H1 (cell line): ENCODE measurements at places on chromosomes 7 and 10. TPM values are rescaled to one million over a fixed set of nuclear protein-coding genes. Genes with fewer than 3 reads are reported as not detected.

- DNase-seq: no peak
- no peaks in the 10 kb centered on the region for H3K27me3 ChIP-seq
- no peak overlapping the region for H3K4me3 ChIP-seq
- no peaks in the 10 kb centered on the region for H3K36me3 ChIP-seq
- H3K27ac ChIP-seq: no peak overlapping the region
These were observed 57.5 kb downstream of the RBM20 start for GRCh38 chr10:110701617-110701971.

DNA sequence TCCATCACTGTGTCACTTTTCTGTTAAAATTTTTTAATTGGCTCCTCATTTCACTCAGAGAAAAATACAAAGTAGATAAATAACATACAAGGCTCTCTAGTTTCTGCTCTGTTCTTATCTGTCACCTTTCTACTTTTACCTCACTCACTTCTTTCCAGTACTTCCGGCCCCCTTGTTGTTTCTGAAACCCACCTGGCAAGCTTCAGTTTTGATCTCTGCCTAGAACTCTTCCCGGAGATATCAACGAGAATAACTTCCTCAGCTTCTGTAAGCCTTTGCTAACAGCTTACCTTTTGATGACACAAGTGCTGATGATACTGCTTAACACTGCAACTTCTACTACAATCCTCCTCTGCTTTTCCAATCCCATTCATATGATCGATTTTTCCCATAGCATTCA lies 566.2 kb downstream of the PCDH15 start:
- H3K36me3 ChIP-seq: 0 out of 2 replicates have a peak, but pooled peaks cover 3% of the 10 kb centered on the region
- H3K27me3 ChIP-seq: no peaks in the 10 kb centered on the region
- no peak for DNase-seq
- H3K4me3 ChIP-seq: no peak overlapping the region
- H3K4me1 ChIP-seq: no peaks in the 10 kb centered on the region
- H3K27ac ChIP-seq: no peak overlapping the region

GRCh38 chr10:118725886-118726500 lies 28.8 kb downstream of the CACUL1 start:
- H3K27ac ChIP-seq: no peak overlapping the region
- DNase-seq: no peak
- H3K27me3 ChIP-seq: no peaks in the 10 kb centered on the region
- H3K4me1 ChIP-seq: no peaks in the 10 kb centered on the region; the same call in 1 of the 2 replicates
- no peaks in the 10 kb centered on the region for H3K36me3 ChIP-seq

DNA sequence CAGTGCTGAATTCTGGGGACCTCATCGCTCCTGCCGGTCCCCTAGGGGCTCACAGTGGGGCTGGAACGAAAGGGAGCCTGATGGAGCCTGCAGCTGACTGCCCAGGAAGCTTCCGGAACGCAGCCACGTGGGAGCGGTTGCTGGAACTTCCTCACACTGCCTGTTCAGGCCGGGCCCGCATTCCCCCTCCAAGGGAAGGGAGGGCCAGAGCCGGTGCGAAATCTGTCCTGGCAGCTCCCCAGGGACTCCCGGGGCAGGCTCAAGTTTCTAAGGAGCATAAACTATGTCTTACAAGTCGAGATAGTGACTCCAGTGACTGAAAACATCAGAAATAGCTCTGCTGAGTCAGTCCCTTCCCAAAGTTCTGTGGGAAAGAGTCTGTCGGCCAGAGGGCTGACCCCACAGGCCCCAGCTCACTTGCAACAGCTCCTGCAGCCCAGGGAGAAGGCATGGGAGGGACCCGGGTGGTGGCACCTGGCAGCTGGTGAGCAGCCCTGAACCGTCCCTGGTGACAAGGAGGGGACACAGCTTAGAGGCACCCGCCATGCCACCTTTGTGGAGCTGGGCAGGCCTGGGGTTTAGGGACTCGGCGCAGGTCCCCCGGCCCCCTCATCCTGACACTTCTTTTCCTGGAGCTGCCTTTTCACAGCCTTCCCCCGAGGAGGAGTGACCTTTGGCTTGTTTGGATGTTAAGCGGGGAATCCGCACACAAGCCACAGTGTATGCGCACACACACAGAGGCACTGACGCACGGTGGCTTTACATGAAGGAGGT lies 47.6 kb downstream of the PDGFA start:
- DNase-seq: no peak
- no peaks in the 10 kb centered on the region for H3K27me3 ChIP-seq
- H3K27ac ChIP-seq: no peak overlapping the region
- H3K36me3 ChIP-seq: no peaks in the 10 kb centered on the region

- no peak overlapping the region for H3K4me3 ChIP-seq
- no peaks in the 10 kb centered on the region for H3K36me3 ChIP-seq
- no peaks in the 10 kb centered on the region; the same call in none of the 2 replicates for H3K4me1 ChIP-seq
- no peak for DNase-seq
These were observed 15.6 kb upstream of the REEP3 start for GRCh38 chr10:63505562-63505961.

GRCh38 chr7:46932306-46932675 lies 649.6 kb downstream of the TNS3 start:
- H3K27me3 ChIP-seq: no peaks in the 10 kb centered on the region
- H3K4me1 ChIP-seq: no peaks in the 10 kb centered on the region
- DNase-seq: no peak
- H3K27ac ChIP-seq: no peak overlapping the region

GRCh38 chr10:110817614-110818013 lies 54.1 kb upstream of the PDCD4 start:
- no peaks in the 10 kb centered on the region for H3K36me3 ChIP-seq
- peaks cover 7% of the 10 kb centered on the region; the same call in 1 of the 2 replicates for H3K4me1 ChIP-seq
- DNase-seq: no peak
- H3K27me3 ChIP-seq: no peaks in the 10 kb centered on the region

DNA sequence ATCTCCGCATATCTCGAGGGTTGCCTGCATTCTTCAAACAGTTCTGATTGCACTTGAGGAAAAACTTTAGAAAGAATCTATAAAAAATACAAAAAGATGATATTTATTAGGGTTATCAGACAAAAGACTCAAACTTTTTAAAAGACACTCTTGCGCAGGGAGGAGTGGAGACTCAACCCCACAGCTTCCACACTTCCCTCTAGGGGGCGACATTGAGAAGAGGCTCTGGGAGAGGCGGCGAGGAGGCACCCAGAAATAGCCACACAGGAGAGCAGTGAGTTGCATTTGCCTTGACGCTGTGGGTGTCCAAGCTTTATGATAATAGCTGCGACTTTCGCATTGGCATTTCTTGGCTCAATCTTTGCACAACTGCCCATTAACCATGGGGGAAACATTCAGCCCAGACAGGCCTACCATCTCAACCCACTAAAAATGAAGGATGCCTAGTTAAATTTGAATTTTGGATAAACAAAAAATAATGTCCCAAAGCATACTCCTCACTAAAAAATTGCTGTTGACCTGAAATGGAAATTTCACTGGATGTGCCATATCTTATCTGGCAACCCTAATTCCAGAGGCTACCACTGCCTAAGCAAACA lies 86.2 kb downstream of the EBF3 start:
- H3K4me3 ChIP-seq: no peak overlapping the region
- DNase-seq: no peak
- H3K27ac ChIP-seq: no peak overlapping the region
- no peaks in the 10 kb centered on the region for H3K4me1 ChIP-seq
- no peaks in the 10 kb centered on the region for H3K36me3 ChIP-seq

GRCh38 chr10:129021594-129022304 lies 445.3 kb upstream of the MGMT start:
- no peaks in the 10 kb centered on the region for H3K27me3 ChIP-seq
- no peaks in the 10 kb centered on the region; the same call in 1 of the 2 replicates for H3K4me1 ChIP-seq
- no peak overlapping the region for H3K4me3 ChIP-seq
- H3K27ac ChIP-seq: no peak overlapping the region
- no peaks in the 10 kb centered on the region for H3K36me3 ChIP-seq
- DNase-seq: no peak

DNA sequence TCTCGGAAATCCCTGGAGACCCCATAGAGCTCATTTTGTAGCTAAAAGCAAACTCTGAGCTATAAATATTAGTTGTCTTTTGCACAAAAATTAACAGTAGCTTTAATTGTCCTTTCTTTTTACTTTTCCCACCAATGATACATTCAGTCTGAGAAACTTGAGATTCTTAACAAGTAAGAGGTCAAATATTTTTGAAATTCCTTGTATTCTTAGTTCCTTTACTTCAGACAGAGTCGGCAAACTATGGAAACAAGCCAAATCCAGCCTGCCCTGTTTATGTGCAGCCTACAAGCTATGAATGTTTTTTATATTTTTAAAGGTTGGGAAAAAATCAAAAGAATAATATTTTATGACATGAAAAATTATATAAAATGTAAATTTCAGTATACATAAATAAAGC lies 146.6 kb downstream of the CTNNA3 start:
- H3K36me3 ChIP-seq: no peaks in the 10 kb centered on the region
- no peaks in the 10 kb centered on the region for H3K4me1 ChIP-seq
- H3K4me3 ChIP-seq: no peak overlapping the region
- H3K27ac ChIP-seq: no peak overlapping the region
- no peak for DNase-seq
- no peaks in the 10 kb centered on the region for H3K27me3 ChIP-seq

GRCh38 chr7:150951521-150951920 lies 26.6 kb downstream of the KCNH2 start:
- H3K27ac ChIP-seq: no peak overlapping the region
- H3K27me3 ChIP-seq: peaks cover 12% of the 10 kb centered on the region
- no peaks in the 10 kb centered on the region for H3K36me3 ChIP-seq
- no peak for DNase-seq
- no peak overlapping the region for H3K4me3 ChIP-seq
- H3K4me1 ChIP-seq: no peaks in the 10 kb centered on the region

DNA sequence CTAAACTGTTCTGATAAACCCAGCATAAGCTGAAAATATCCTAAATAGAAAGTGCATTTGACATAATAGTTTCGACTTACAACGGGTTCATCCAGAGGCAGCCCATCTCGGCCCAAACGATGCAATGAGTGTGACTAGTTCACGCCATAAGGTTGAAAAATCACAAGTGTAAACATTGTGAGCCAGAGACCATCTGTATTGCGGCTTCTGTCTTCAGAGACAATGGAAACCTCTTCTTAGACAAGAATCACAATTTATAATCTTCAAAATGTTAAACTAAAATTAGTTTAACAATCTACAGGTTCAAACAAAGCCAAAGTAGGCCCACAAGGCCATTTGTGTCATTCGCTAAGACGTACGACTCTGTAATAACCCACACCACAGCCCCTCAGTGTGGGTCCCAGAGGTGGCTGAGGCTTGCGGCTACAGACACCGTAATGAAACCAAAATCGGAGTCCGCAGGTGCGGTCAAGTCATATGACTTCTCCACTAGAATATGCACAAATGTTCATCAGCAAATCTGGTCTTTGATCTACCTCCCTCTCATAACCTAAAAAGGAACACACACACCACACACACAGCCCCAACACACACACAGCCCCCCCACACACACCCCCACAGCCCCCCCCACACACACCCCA lies 81.8 kb downstream of the DIP2C start:
- no peak for DNase-seq
- H3K36me3 ChIP-seq: no peaks in the 10 kb centered on the region
- H3K27me3 ChIP-seq: no peaks in the 10 kb centered on the region
- H3K4me1 ChIP-seq: peaks cover 3% of the 10 kb centered on the region; the same call in 1 of the 2 replicates

- H3K36me3 ChIP-seq: no peaks in the 10 kb centered on the region
- no peaks in the 10 kb centered on the region for H3K27me3 ChIP-seq
- DNase-seq: no peak
- H3K4me3 ChIP-seq: no peak overlapping the region
- no peak overlapping the region for H3K27ac ChIP-seq
These were observed 138.9 kb downstream of the JAZF1 start for GRCh38 chr7:28041508-28042314.

DNA sequence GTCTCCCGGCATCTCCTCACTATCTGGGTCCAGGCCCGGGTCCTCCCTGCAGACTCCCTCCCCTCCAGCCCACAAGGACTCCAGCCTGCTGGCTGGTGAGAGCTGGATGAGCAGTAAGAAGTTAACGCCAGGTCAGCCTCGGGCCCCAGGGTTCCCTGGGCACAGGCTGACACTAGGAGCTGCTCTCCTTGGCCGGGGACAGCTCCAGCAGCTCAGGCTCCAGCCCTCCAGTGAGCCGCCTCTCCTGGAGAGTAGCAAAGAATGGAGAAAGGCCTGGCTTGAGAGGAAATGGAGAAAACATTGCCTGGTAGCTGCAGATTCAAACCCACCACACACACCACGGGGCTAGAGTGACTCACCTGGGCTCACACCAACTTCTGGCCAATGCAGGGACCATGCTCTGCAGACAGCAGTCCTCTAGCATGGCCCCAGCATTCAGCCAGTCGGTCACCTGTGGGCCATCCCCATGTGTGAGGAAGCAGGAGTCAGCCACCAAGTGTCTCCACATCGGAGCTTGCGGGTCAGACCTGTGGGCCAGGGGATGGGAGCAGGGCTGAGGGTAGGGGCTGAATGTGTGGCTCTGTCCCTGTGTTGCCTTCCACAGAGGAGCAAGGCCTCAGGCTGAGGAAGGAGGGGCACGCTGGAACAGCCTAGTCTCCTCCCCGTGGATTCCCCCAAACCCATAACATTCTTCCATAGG lies 6.5 kb downstream of the SAP25 start:
- H3K4me3 ChIP-seq: no peak overlapping the region
- no peak overlapping the region for H3K27ac ChIP-seq
- no peak for DNase-seq
- peaks cover 24% of the 10 kb centered on the region for H3K4me1 ChIP-seq
- H3K27me3 ChIP-seq: no peaks in the 10 kb centered on the region

DNA sequence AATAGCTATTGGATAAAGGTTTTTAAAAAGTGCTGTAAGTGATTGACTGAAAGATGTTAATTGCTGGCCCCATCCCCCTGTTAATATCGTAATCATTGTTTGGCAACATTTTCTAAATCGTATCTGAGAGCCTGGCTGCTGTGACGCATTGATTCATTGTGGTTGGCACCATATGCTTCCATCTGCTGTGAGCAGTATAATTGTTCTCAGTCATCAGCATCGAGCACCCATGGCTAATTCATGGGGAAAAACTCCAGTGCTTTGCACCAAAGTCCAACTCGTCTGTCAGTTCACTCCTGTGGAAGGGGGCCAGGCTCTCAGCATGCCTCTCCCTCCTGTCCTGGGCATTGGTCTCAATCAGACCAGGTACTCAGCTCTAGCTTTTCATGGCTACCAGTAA lies 205.2 kb downstream of the STK31 start:
- no peak for DNase-seq
- no peak overlapping the region for H3K27ac ChIP-seq
- no peaks in the 10 kb centered on the region; the same call in 1 of the 2 replicates for H3K36me3 ChIP-seq

H2BK1 gene
- not detected in 2 replicates for polyA plus RNA-seq

PRSS37 gene
- polyA plus RNA-seq: not detected in 2 replicates

GALNT17 gene
- 37.7 and 46.6 TPM in 2 replicates for polyA plus RNA-seq

LRRC61 gene
- 44.8 and 72.4 TPM in 2 replicates for polyA plus RNA-seq

GHRHR gene
- 0.60 and 1.6 TPM in 2 replicates for polyA plus RNA-seq

UCN3 gene
- polyA plus RNA-seq: not detected in 2 replicates

CPXM2 gene
- polyA plus RNA-seq: 2.3 and 2.4 TPM in 2 replicates

TSPAN33 gene
- polyA plus RNA-seq: 42.8 and 46.6 TPM in 2 replicates

IGF2BP3 gene
- 66.3 and 94.6 TPM in 2 replicates for polyA plus RNA-seq

SERPINE1 gene
- polyA plus RNA-seq: 3.7 and 3.8 TPM in 2 replicates

TUBAL3 gene
- polyA plus RNA-seq: 0.05 and 0.17 TPM in 2 replicates

EFCAB10 gene
- polyA plus RNA-seq: 0.52 and 0.80 TPM in 2 replicates

TSPAN13 gene
- polyA plus RNA-seq: 11.2 and 15.3 TPM in 2 replicates
